Tibial nerve (tissue), 4 donors: ENCODE measurements at places on chromosomes 3 and 15. TPM values are rescaled to one million over a fixed set of nuclear protein-coding genes. Genes with fewer than 3 reads are reported as not detected.

The GABRB3 gene
- not detected for total RNA-seq

- no peak for DNase-seq
Observed at GRCh38 chr3:108099244-108099643, 8.4 kb upstream of the CD47 start.

GRCh38 chr15:33115191-33115861 lies 79.2 kb downstream of the FMN1 start:
- DNase-seq, result no peak

GRCh38 chr3:161905520-161906132 lies 409.0 kb downstream of the OTOL1 start:
- no peak for DNase-seq

- no peak for DNase-seq
Observed at GRCh38 chr15:94135486-94136147, 95.7 kb upstream of the MCTP2 start.
